ENCODE measurements at places on chromosomes 13 and 19. TPM values are rescaled to one million over a fixed set of nuclear protein-coding genes. Genes with fewer than 3 reads are reported as not detected.

MAMSTR gene
- 0.38 TPM for total RNA-seq

SLC25A41 gene
- 0.33 TPM for total RNA-seq

TRAPPC5 gene
- 68.5 TPM for total RNA-seq

C19orf85 gene
- not detected for total RNA-seq

AP1M2 gene
- not detected for total RNA-seq

CDX2 gene
- total RNA-seq: not detected

TEX101 gene
- total RNA-seq: not detected

PSG11 gene
- not detected for total RNA-seq

VSIG10L gene
- 0.19 TPM for total RNA-seq

ZNF345 gene
- total RNA-seq: 3.3 TPM

PRRG2 gene
- 8.5 TPM for total RNA-seq

CD70 gene
- not detected for total RNA-seq

NAA16 gene
- 7.8 TPM for total RNA-seq

SYT3 gene
- not detected for total RNA-seq

NOP53 gene
- total RNA-seq: 97.0 TPM

PTGIR gene
- 0.10 TPM for total RNA-seq

C19orf73 gene
- 0.48 TPM for total RNA-seq

DHDH gene
- total RNA-seq: not detected

PSG2 gene
- not detected for total RNA-seq

UNC13A gene
- total RNA-seq: 0.19 TPM

ASF1B gene
- total RNA-seq: 11.4 TPM

NKPD1 gene
- 0.65 TPM for total RNA-seq

CEACAM16 gene
- total RNA-seq: not detected

SCGB2B2 gene
- total RNA-seq: not detected
